ENCODE measurements at places on chromosomes 3 and 15.

DNA sequence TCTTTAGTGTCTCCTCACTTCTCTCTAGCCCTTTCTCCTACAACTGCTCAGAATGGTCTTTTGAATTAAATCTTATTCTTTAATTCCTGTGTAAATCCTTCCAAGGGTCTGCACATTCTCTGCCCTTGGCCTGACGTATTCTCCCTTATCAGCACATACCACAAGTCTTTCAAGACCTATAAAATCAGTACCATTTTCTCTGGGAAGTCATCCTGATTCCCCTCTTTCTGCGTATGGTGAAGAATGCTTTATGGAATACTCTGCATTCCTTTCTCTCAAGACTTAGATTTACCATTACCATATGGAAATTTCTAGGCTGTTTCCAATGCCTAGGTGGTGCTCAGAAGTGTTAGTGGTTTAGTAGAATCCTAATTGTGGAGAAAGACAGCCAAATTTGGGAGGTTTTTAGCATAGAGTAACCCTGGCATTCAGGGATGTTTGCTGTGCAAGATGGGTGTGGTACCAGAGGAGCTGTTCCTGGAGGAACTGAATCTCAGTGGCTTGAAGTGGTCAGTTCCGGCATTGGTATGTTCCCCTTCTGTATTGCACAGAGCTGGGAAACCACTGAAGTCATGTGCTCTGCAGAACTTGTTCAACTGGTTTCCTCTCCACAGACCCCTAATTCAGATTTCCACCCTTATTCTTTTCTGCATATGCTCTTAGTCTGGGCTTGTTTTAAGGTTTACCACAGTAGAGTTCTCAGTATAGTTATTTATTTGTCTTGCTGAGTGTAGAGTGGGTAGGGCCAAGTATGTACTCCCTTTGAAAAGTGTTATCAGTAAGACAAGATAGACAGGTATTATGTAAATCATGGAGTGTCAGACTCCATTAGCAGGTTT, 24.5 kb downstream of the IQGAP1 start:
- no peak for DNase-seq

DNA sequence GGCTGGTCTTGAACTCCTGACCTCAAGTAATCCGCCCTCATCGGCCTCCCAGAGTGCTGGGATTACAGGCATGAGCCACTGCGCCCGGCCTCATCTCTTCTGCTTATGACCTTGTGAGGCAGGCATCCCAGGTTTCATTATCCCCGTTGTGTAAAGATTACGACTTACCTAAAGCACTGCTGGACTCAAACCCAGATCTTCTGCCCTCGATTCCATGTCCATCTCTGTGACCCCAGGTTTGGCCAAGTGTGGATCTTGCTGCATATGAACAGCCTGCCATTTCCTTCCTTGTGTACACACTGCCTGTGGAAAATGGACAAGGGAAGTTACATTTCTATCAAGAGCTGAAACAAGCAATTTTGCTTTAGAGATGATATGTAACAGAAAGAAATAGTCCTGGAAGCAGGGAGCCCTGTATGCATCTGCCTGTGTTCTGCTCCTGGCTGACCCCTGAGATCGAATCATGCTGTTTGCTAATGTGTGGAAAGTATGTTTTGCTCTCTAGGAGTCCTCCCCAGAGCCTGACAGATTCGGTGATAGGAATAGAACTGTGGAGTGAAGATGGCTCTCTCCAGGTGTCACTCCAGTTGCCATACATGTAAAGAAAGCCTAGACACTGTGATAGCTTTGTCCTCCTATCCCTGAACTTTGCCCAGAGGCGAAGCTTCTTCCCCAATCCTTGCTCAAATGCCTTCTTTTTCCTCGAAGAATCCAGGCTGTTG, 11.8 kb upstream of the LIPC start:
- DNase-seq = no peak

GRCh38 chr15:61226361-61227256, 2.5 kb downstream of the RORA start:
- no peak for DNase-seq

GRCh38 chr3:13015286-13016082, 57.7 kb downstream of the IQSEC1 start:
- DNase-seq = peak; percentile 61

DNA sequence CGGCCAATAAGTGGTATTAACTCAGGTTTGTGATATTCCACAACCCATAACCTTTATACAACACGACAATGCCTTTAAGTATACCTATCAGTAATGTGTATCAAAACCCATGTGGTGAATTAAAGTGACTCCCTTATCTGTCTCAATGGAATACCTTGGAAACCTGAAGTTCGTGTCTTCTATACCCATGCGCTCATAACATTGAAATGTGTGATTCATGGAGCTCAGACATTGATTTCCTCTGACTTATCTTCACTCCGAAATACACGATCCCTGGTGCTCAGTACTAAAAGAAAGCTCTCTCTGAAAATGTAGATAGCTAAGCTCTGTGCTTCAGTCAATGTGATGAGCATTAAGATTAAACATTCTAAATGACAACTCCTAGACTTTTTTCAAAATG, 140.3 kb downstream of the TBC1D5 start:
- DNase-seq = no peak
